ENCODE measurements at places on chromosomes 7 and 10.

DNA sequence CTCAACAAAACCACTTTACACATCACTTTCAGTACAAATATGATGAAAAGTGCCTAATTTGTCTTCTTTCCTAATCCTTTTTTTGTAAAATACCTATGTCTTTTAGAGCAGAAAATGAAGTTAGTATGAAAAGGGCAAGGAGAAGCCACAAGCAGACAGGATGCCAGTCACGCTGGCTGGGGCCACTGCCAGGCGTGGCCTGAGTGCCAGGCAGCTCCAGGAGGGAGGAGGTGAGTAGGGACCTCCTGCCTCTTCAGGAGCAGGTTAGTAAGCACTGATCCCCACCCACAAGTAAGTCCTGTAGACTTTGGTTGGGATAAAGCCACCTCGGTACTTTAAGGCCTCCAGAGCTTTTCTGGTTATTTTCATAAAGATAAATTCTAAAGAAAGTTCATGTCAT, 432.0 kb downstream of the GRID1 start:
- no peak for DNase-seq

GRCh38 chr10:89428877-89429276, 14.5 kb downstream of the IFIT5 start:
- no peak for DNase-seq

DNA sequence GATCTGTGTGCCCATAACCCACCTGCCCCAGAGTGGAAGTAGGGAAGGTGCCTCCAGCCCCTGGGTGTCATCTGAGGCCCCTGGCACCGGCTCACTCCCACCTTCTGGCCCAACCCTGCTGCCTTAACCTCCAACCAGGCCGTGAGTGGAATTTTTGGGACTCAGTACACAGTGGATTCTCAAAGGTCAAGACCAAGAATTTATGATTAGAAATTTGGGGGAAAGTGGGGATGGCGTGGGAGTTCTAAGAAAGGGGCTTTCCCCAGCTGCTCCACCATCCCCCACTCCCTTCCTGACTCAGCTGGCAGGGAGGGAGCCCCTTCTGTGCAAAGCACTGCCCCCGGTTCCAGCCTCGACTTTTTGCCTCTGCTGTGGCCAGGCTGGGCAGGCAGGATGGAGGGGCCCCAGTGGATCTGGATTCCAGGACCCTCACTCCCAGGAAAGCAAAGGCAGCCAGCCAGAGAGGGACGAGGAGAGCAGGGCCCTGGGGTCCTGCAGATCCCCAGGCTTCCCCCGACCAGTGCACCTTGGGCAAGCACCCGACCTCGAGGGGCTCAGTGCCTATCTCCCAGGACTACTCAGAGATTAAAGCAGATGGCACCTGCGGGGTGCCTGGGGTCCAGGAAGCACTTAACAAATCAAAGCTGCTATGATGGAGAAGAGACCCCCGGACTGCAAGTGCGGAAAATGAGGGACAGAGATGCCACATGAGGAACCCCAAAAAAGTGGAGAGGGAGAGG, 12.8 kb downstream of the SPOCK2 start:
- DNase-seq, result no peak

DNA sequence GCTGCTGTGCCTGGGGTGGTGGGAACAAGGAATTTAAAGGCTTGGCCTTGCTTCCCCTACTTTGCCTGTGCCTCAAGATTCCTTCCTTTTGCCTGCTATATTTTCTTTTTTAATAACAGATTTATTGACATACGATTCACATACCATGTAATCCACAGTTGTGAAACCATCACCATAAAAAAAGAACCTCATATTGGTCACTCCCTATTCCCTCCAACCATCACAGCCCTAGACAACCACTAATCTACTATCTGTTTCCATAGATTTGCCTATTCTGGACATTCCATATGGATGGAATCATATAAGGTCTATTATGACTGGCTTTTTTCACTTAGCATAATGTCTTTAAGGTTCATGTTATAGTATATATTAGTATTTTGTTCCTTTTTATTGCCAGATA, 59.3 kb upstream of the TRIM8 start:
- no peak for DNase-seq

DNA sequence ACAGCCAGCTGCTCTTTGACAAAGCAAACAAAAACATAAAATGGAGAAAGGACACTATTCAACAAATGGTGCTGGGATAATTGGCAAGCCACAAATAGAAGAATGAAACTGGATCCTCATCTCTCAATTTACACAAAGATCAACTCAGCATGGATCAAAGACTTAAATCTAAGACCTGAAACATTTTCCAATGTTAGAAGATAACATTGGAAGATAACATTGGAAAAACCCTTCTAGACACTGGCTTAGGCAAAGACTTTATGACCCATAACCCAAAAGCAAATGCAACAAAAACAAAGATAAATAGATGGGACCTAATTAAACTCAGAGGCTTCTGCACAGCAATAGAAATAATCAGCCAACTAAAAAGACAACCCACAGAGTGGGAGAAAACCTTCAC, 425.7 kb upstream of the SEMA3D start:
- no peak for DNase-seq

DNA sequence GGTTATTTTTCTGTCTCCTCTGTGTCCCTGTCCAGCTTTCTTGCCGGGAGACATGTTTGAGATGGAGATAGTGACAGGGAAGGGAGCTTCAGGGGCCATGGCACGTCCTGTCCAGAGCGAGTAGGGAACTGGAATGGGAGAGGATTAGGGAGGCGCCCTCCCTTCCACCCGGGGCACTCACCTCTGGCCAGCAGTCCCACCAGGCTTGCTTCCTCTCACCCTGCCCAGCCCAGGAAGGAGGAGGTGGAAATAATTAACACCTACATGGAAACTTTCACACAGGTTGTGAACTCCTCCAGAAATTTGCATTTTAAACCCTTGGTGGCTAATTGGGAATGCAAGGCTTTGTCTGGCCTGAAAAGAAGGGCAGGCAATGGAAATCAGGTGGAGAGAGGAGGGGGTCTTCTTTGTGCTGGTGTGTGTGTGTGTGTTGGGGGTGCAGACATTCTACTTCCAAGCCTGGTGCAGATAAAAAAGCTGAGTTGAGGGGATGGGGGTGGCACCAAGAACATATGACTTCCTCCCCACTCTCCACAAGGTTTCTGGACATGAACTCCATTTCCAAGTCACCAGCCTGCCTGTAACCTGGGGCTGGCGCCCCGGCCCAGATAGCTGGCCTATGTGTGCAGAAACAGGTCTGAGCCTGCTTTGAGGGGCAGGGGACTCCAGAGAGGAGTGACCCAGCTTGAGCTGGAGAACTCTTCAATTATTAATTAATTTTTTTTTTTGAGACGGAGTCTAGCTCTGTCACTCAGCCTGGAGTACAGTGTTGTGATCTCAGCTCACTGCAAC, 199.4 kb downstream of the CYP26A1 start:
- DNase-seq, result no peak

GRCh38 chr7:117972606-117973005, 99.4 kb upstream of the CTTNBP2 start:
- DNase-seq, result no peak

DNA sequence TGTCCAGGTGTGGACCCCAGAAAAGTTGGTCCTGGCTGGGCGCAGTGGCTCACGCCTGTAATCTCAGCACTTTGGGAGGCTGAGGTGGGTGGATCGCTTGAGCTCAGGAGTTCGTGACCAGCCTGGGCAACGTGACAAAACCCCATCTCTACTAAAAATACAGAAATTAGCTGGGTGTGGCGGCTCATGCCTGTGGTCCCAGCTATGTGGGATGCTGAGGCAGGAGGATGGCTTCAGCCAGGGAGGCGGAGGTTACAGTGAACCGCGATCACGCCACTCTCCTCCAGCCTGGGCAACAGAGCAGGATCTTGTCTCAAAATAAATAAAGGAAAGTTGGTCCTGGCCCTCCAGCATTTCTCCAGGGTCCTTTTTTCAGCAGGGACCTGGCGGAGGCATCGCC, 1.4 kb downstream of the NUDT1 start:
- DNase-seq, result no peak

DNA sequence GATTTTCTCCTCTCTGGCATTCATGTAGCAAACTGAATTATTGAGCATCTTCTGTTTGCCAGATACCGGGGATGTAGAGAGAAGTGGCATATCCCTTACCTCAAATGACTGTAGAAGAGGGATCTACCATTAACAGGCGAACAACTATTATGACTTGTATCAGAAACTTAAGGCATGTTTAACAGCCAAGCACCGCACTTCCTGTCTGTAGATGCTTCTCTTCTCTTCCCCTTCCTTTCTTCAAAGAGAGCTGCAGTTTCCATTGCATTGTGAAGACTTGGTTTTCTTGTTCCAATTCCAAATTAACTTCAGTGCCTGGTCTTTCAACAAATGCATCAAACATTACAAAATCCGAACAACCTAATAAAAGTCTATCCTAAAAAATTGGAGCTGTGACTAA, 49.3 kb downstream of the LRRC4 start:
- no peak for DNase-seq

- DNase-seq, result no peak
These were observed 15.4 kb upstream of the GIMAP8 start for GRCh38 chr7:150435047-150435389.

DNA sequence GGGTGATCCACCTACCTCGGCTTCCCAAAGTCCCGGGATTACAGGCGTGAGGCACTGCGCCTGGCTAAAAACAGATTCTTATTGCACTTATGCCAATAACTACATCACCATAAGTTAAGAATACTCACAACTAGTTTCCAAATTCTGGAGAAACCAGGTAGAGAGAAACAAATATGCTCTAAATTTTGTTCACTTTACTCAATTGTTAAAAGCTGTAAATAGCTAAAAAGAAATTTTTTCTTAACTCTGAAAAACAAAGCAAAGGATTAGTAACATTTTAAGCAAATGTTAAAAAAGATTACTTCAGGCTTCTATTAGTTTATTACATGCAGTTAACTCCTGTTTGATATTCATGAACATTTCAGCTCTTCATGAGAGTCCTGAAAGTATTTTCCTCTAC, 28.3 kb upstream of the ZMIZ2 start:
- DNase-seq, result no peak

DNA sequence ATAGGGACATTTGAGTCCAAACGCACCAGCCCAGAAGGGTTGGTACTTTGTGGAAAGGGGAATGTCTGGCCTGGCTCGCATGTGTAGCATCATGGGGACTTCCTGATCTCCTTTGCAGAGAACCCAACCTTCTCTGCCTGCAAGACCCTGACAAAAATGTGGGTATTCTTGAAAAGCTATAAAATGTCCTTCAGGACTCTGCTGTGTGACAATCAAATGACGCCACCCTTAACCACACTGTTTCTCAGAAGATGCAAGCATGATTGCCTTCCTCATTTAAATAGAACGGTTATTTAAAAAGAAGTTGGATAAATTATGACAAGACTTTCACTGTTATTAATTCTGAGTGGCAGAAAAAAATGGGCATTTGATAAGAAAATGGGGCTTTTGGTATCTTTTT, 15.1 kb upstream of the GPR15LG start:
- no peak for DNase-seq

DNA sequence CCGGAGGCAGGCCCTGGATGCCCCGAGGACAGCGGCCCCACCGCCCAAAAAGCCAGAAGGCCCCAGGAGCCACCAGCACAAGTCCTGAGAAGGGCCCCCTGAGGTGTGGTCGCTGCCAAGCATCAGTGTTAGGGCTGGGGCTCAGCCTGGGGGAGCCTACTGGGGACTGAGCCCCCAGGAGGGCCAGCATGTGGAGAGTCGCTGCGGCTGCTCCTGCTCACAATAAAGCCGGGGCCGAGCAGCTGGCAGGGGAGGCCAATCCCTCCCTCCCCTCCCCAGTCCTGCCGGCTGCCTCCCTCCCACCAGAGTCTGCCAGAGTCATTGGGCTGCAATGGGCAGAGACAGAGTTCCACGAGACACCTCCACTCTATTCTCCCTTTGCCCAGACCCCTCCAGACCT, 3.1 kb upstream of the ASIC3 start:
- no peak for DNase-seq

DNA sequence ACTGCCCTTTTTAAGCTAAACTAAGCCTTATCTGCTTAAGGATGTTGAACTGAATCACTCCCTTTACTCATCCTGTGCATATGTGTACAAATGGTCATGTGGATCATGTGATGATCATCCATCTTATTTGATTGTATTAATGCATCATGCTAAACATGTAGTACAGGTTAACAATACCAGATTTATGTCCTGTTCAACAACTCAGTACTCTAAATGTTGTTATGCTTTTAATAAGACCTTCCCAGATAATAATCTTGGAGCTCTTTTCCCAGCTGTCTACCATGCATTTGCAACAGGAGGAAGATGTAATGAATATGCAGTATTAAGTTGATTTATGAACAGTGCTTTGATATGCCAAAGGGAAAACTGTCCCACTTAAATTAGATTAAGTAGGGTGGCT, 318.0 kb downstream of the BICC1 start:
- DNase-seq, result no peak

DNA sequence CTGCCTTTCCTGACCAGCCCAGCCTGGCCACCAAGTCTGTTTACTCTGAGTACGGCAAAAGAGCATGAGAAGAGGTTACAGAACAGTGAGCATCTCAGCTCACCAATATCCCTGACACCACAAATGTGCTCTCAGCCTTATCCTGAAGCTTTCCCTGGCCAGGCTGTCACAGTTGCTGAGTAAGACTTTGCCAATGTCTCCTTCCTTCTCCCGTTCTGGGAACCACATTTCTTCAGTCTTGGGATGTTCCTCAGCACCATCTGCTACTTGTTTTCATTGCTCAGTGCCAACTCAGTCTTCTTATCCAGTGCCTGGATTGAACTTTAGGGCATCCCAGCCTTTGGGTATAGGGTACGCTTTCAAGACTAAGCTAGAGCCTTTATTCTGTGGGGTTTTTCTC, 7.1 kb upstream of the KCNIP2 start:
- DNase-seq, result no peak

GRCh38 chr7:47248797-47249196, 333.1 kb downstream of the TNS3 start:
- no peak for DNase-seq

- no peak for DNase-seq
These were observed 70.6 kb upstream of the LEP start for GRCh38 chr7:128170461-128170860.

DNA sequence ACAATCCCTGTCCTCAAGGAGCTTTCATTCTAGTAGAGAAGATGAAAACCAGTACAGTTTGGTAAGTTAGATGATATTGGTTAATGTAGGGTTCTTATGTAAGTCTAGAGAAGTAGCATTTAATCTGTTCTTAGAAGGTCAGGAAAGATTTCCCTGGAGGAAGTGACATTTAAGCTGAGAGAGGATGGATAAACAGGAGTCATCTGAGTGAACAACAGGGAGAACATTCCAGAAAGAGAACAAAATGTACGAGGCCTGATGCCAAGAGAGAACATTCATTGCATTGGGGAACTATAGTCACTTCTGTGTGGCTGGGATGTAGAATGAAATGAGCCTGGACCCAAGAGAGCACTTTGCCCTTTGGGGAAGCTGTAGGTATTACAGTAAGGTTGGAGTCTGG, 88.0 kb downstream of the CFTR start:
- DNase-seq, result no peak
